ENCODE measurements at places on chromosomes 3 and 15. TPM values are rescaled to one million over a fixed set of nuclear protein-coding genes. Genes with fewer than 3 reads are reported as not detected.

Gene PLA2G4E
- not detected for total RNA-seq

DNA sequence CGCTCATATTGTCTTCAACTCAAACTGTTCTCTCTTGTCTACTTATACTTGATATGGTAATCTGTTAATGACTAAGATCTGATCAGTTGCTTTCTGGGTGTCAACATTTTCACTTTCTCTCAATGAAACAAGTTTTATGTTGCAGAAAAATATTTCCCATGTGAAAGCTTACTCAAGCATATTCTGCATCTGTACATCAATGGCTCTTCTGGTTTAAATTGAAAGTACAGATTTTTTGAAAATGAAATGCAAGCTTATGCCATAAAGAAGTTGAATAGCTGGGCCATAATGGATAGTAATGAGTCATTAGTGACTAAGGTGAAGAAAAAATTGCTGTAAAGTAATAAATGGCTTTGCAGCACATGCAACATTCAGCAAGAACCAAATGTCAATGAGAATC, 140.7 kb downstream of the BCHE start:
- no peak overlapping the region for H3K4me3 ChIP-seq
- no peaks in the 10 kb centered on the region for H3K36me3 ChIP-seq
- H3K4me1 ChIP-seq, result no peaks in the 10 kb centered on the region
- no peak for DNase-seq
- no peak overlapping the region for H3K27ac ChIP-seq
- H3K27me3 ChIP-seq, result no peaks in the 10 kb centered on the region

- no peaks in the 10 kb centered on the region for H3K27me3 ChIP-seq
- H3K36me3 ChIP-seq, result no peaks in the 10 kb centered on the region
- H3K4me3 ChIP-seq, result no peak overlapping the region
Measured at GRCh38 chr3:129812589-129812988, 80.9 kb downstream of the TMCC1 start.

Gene GOLGA6A
- 0.22 TPM for total RNA-seq

Gene CPN2
- not detected for total RNA-seq

DNA sequence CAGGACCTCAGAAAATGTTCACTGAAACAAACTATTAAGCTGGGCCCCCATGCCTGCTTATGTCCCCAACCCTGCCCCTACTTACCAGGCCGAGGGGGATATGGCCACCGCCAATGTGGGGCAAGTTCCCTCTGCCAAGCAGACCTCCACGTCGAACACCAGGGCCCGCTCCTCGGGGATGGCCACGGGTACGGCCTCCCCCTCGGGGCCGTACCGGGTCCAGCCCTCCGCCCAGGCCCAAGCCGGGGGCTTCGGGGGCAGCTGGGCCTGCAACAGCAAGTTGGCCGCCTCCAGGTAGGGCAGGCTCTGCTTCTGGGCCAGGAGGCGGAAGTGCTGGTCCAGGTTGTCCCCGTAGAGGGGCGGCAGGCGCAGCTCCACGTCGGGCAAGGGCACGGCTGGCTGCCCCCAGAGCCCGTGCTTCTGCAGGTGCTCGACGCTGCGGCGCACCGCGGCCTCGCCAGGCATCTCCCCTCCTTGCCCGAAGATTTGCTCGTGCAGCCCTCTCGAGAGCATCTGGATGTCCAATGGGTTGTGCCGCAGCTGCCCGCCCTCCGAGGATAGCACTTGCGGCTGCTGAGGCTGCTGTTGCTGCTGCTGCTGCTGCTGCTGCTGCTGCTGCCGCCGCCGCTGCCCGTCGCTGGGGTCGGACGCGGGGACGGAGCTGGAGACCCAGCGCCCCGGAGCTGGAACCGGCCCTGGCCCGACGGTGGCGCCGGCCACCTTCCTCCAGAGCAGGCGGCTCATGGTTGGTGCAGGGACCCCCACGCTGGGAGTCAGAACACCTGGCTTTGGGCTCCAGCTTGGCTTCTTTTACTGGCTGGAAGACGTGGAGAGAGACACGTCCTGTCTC, 1.4 kb downstream of the POLG start:
- DNase-seq, result no peak
- H3K27me3 ChIP-seq, result no peaks in the 10 kb centered on the region
- H3K4me3 ChIP-seq, result no peak overlapping the region
- peaks cover 29% of the 10 kb centered on the region for H3K36me3 ChIP-seq

DNA sequence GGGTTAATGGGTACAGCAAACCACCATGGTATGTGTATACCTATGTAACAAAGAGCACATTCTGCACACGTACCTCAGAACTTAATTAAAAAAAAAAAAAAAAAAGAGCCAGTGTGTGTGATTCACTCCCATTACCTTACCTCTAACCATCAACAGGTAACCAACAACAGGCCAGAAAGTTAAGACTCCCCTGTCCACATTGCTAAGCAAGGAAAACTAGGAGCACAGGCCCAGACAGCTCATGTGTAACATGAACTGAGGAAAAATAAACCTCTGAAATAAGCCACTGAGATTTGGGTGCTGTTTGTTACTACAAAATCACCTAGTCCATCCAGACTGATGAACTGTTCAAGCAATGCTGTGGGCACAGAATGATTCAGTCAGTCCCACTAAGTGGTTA, 6.0 kb downstream of the KATNBL1 start:
- no peaks in the 10 kb centered on the region for H3K27me3 ChIP-seq
- H3K36me3 ChIP-seq, result no peaks in the 10 kb centered on the region
- H3K4me1 ChIP-seq, result peaks cover 8% of the 10 kb centered on the region
- no peak overlapping the region for H3K4me3 ChIP-seq
- DNase-seq, result no peak

GRCh38 chr3:53858096-53858741, 11.9 kb downstream of the IL17RB start:
- peaks cover 7% of the 10 kb centered on the region for H3K36me3 ChIP-seq
- no peak overlapping the region for H3K4me3 ChIP-seq
- peaks cover 5% of the 10 kb centered on the region for H3K4me1 ChIP-seq
- DNase-seq, result no peak

GRCh38 chr3:23114432-23114831, 88.7 kb upstream of the UBE2E2 start:
- H3K27me3 ChIP-seq, result no peaks in the 10 kb centered on the region
- H3K4me3 ChIP-seq, result no peak overlapping the region
- no peaks in the 10 kb centered on the region for H3K36me3 ChIP-seq
- H3K4me1 ChIP-seq, result no peaks in the 10 kb centered on the region
- H3K27ac ChIP-seq, result no peak overlapping the region
- DNase-seq, result no peak

Gene MRPS22
- total RNA-seq, result 60.9 TPM

DNA sequence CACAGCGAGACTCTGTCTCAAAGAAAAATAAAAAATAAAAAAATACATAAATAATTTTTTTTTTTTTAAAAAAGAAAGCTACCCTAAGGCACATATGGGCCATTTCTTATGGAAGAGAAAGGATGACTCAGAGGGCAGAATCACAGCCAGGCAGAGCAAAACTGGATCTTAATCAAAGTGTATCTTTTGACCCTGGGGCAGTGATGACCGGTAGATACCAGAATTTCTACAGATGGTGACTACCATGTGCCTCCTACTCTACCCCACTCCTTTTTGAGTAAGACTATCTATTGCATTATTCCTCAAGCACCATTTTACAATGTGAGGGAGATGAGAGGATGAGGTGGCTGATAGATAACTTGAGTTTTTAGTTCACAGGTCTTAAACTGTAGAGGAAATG, 26.0 kb downstream of the TARS3 start:
- peaks cover 46% of the 10 kb centered on the region for H3K36me3 ChIP-seq
- no peak overlapping the region for H3K27ac ChIP-seq
- H3K4me3 ChIP-seq, result no peak overlapping the region
- DNase-seq, result no peak
- H3K27me3 ChIP-seq, result no peaks in the 10 kb centered on the region
- no peaks in the 10 kb centered on the region for H3K4me1 ChIP-seq

DNA sequence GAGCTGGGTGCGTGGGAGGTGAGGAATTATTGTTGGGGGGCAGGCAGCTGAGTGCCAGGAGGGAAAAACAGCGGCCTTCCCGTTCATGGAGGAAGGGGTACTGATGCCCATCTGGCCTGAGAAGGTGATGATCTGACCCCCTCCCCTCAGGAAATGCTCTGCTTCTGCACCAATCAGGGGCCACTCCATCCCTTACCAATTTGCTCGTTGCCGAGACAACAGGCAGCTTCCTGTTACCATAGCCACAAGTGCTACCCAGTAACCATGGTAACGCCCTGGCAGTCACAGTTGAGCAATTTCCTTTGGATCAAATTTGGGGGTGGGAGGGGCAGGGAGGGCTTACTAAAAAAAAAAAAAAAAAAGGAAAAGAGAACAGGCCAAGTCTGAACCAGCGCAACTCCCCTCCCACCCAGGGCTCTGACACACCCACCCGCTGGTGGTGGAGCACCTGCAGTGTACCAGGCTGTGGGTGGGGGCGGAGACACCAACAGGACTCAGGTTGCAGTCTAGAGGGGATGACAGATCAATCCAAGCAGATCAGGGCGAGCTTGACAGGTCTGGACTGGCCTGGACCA, 13.7 kb downstream of the CELF6 start:
- no peak for DNase-seq
- no peaks in the 10 kb centered on the region for H3K36me3 ChIP-seq
- no peaks in the 10 kb centered on the region for H3K4me1 ChIP-seq
- no peaks in the 10 kb centered on the region for H3K27me3 ChIP-seq

DNA sequence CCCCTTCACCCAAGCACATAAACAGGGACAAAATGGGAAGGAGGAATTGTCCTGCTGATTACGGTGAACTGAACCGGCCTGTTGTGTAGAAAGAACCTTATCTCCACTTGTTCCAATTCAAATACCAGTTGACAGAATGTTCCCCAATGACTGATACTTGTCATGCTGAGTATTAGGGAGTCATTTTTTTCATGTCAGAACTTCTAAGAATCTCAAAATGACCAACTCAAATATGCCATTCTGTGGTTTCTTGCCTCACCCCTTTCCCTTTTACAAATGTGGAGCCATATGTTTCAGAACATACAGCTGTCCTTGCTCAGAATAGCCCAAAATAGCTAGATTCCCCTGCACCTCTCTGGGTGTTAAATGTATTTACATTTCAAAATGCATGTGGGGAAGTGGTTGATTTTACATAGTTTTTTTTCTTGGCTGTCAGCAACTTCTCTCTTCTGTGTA, 405.9 kb upstream of the TBL1XR1 start:
- no peaks in the 10 kb centered on the region for H3K36me3 ChIP-seq
- H3K27me3 ChIP-seq, result no peaks in the 10 kb centered on the region
- peak overlapping the region; percentile 77 for H3K27ac ChIP-seq
- no peak overlapping the region for H3K4me3 ChIP-seq
- DNase-seq, result no peak

- DNase-seq, result no peak
- H3K4me1 ChIP-seq, result peaks cover 20% of the 10 kb centered on the region
- H3K4me3 ChIP-seq, result no peak overlapping the region
- H3K27me3 ChIP-seq, result no peaks in the 10 kb centered on the region
- H3K36me3 ChIP-seq, result no peaks in the 10 kb centered on the region
Measured at GRCh38 chr15:48946074-48946839, 17.5 kb downstream of the SHC4 start.

Gene VWA5B2
- total RNA-seq, result not detected

GRCh38 chr3:149085828-149086231, 503 bp downstream of the HLTF start:
- no peaks in the 10 kb centered on the region for H3K27me3 ChIP-seq
- no peaks in the 10 kb centered on the region for H3K36me3 ChIP-seq
- peak overlapping the region; percentile 74 for H3K4me3 ChIP-seq
- H3K4me1 ChIP-seq, result peaks cover 6% of the 10 kb centered on the region

DNA sequence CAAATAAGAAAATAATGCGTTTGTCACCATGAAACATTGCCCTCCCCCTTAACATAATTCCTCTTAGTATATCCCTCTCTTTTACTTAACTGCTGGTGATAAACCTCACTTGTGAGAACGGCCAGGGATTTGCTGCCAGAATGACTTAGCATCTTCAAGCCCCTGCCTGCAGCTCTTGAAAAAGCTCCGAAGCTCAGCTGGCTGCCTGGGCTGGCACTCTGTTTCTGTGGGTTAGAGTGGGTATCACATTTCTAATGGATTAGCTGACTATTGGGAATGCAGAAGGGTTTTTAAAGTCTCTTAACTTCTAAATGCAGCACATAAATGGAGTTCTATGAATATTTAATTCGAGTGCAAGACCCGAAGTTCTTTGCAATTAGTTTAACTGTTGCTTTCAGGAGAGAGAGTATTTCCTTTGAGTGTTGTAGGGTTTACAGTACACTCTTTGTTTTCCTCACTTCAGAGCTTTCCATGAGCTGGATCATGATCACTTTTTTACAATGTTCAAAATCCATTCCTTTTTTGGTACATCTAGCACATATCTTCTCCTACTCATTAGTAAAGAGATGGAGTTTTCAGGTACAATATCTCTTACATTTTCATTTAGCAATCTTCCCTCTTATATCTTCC, 124.7 kb upstream of the RBMS3 start:
- H3K27me3 ChIP-seq, result no peaks in the 10 kb centered on the region
- peak; percentile 52 for DNase-seq
- H3K4me3 ChIP-seq, result no peak overlapping the region
- no peak overlapping the region for H3K27ac ChIP-seq
- no peaks in the 10 kb centered on the region for H3K36me3 ChIP-seq
- no peaks in the 10 kb centered on the region for H3K4me1 ChIP-seq

Gene GTF2A2
- 73.6 TPM for total RNA-seq

GRCh38 chr3:15174953-15175352, 31.1 kb upstream of the CAPN7 start:
- peak; percentile 58 for DNase-seq
- no peak overlapping the region for H3K27ac ChIP-seq
- H3K27me3 ChIP-seq, result no peaks in the 10 kb centered on the region
- H3K4me3 ChIP-seq, result no peak overlapping the region

Gene TM4SF4
- not detected for total RNA-seq

- H3K4me1 ChIP-seq, result no peaks in the 10 kb centered on the region
- H3K27ac ChIP-seq, result no peak overlapping the region
- DNase-seq, result no peak
- no peaks in the 10 kb centered on the region for H3K27me3 ChIP-seq
- H3K36me3 ChIP-seq, result no peaks in the 10 kb centered on the region
Measured at GRCh38 chr3:141499284-141499683, 12.5 kb downstream of the RASA2 start.

DNA sequence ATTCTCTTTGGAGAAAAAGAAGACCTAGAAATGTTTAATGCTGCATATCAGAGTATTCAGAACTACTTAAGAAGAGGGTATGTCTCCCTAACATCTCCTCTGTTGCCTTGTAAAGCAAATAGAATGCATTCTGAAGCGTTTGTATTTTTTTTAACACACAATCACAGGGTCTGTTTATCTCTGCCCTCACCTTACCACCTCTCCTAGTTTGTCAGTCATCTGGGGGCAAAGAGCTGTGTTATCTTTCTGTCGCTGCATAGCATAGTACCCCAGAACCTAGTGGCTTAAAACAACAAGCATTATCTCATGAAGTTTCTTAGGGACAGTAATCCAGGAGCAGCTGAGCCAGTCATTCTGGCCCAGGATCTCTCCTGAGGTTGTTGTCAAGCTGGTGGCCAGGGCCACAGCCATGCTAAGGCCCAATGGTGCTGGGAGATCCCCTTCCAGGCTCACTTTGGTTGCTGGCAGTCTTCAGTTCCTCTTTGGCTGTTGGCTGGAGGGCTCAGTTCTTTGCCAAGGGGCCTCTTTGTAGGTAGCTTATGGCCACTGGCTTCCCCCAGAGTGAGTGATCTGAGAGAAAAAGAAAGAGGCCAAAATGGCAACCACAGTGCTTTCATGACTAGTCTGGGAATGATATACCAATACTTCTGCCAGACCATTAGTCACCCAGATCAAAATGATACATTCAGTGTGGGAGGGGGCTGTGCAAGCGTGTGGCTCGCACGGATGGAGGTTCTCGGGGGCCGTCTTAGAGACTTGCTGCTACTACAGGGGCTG, 17.8 kb downstream of the EDEM1 start:
- H3K27me3 ChIP-seq, result no peaks in the 10 kb centered on the region
- peaks cover 80% of the 10 kb centered on the region for H3K36me3 ChIP-seq
- peaks cover 6% of the 10 kb centered on the region for H3K4me1 ChIP-seq
- no peak overlapping the region for H3K4me3 ChIP-seq

- H3K36me3 ChIP-seq, result no peaks in the 10 kb centered on the region
- H3K27ac ChIP-seq, result no peak overlapping the region
- no peak for DNase-seq
- H3K4me1 ChIP-seq, result no peaks in the 10 kb centered on the region
- no peak overlapping the region for H3K4me3 ChIP-seq
Measured at GRCh38 chr3:25292595-25292994, 135.5 kb upstream of the RARB start.
